ENCODE measurements at places on chromosomes 7 and 10.

DNA sequence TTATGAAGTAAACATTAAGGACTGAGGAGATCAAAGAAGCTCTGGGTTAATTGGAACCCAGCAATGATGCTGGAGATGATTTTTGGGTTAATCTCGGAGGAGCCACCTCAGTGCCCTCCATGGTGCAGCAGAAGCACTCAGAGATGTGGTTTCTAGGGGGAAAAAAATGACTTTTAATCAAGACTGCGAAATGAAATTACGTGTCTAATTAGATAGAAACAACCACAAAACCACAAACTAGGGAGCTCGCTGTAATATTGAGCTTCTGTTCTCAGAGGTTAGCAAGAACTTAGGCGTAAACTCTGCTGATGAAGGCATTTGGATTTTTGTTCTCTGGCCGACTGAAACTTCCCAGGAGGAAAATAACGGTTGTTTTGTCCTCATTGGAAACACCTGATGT, 319.0 kb downstream of the GRID1 start:
- no peak for DNase-seq

DNA sequence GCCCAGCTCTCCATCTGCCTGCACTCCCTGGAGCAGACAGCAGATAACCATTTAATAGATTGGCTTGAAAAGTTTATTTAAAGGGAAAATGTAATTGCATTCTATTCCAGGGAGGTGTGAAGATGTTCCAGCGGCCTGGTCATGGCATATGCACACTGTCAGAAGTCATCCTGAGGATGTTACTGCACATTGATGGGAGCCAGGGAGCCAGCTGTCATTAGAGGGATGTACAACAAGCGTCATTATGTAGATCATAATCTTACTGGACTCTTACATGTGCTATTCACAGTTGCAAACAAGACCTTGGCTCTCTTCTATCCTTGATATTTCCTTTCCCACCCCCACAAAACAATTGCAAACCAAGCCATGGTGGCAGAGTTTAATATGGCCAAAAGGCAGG, 65.4 kb downstream of the FAM204A start:
- no peak for DNase-seq

- peak; percentile 13 for DNase-seq
Measured at GRCh38 chr7:88480896-88481295, 174.2 kb upstream of the STEAP4 start.

- no peak for DNase-seq
Measured at GRCh38 chr7:68840991-68841390, 757.3 kb upstream of the AUTS2 start.

- no peak for DNase-seq
Measured at GRCh38 chr10:79350407-79351154, 3.3 kb downstream of the PPIF start.

GRCh38 chr7:50335795-50336754, 31.6 kb downstream of the IKZF1 start:
- no peak for DNase-seq

- DNase-seq = no peak
Measured at GRCh38 chr7:92988941-92989545, 128.7 kb downstream of the SAMD9 start.
